ENCODE measurements at places on chromosomes 2 and 18.
A peak's percentile ranks its signal among the peaks of the same experiment; 100 is the strongest.

GRCh38 chr2:39399570-39399969 is 37.5 kb downstream of the MAP4K3 start:
- no peak for DNase-seq
- peaks cover 46% of the 10 kb centered on the region for H3K4me1 ChIP-seq
- H3K4me3 ChIP-seq: no peak overlapping the region
- H3K36me3 ChIP-seq: no peaks in the 10 kb centered on the region
- H3K27me3 ChIP-seq: no peaks in the 10 kb centered on the region
- peak overlapping the region; percentile 16 for H3K27ac ChIP-seq

GRCh38 chr2:175865716-175866115 is 136.4 kb downstream of the LNPK start:
- H3K4me3 ChIP-seq: no peak overlapping the region
- no peak overlapping the region for H3K27ac ChIP-seq
- no peak for DNase-seq
- H3K27me3 ChIP-seq: peaks cover 36% of the 10 kb centered on the region

- peak overlapping the region; percentile 45 for H3K4me3 ChIP-seq
- peaks cover 2% of the 10 kb centered on the region for H3K36me3 ChIP-seq
- peaks cover 82% of the 10 kb centered on the region for H3K27me3 ChIP-seq
- no peak for DNase-seq
- H3K27ac ChIP-seq: no peak overlapping the region
These were observed 3.6 kb upstream of the DLX2 start for GRCh38 chr2:172106108-172106961.

DNA sequence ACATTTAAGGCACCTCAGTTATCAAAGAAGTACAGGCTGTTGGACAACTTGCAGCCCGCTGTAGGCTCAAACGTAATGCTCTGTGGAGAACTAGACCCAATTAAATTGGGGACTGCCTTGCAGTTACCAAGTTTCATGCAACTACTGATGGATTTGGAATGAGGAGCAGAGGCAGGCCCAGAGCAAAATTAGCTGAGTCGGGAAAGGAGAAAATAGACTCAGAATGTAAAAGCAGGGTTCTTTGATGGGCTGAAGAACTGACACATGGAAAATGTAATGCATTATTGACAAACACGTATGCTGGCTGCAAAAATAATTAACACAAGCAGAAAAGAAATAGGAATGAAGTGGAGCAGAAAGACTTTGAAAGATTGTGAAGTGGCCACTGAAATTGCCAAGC is 432.7 kb upstream of the HNRNPA3 start:
- H3K27ac ChIP-seq: no peak overlapping the region
- H3K4me3 ChIP-seq: no peak overlapping the region
- no peaks in the 10 kb centered on the region for H3K27me3 ChIP-seq
- no peak for DNase-seq
- H3K36me3 ChIP-seq: peaks cover 3% of the 10 kb centered on the region

DNA sequence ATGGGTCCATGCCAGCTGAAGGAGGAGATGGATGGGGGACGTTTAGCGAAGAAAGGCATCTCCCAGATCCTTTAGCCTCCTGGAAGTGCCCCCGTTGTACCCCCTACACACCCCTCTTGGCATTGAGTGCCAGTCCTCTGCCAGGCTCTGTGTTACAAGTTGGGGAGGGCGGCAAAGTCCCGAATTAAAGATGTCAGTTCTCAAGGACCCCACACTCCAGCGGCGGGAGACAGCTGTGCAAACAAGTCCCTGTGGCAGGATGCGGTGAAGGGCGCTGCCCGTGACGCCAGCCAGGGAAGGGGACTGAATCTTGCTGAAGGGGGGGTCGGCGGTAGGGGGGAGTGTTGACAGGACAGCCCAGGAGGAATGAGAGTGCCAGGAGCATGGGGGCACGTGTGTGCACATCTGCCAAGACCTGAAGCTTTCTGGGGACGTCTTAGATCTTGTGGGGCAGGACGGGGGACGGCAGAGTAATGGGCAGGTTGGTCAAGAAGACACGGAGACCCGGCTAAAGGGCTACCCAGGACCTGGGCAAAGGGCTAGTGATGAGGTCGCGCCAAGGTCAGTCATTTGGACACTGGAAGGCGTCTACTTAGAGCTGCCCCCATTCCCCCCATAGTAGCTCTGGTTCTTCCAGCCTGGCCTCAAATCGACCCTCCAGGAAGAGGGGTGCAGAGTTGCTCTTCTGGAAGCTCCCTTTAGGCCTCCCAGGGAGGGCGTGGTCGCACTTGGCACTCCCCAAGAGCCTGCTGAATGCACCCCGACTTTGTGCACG is 2.8 kb upstream of the CTDSP1 start:
- H3K4me3 ChIP-seq: peak overlapping the region; percentile 95
- peak; percentile 56 for DNase-seq
- H3K27ac ChIP-seq: peak overlapping the region; percentile 97
- H3K4me1 ChIP-seq: peaks cover 38% of the 10 kb centered on the region
- no peaks in the 10 kb centered on the region for H3K27me3 ChIP-seq

DNA sequence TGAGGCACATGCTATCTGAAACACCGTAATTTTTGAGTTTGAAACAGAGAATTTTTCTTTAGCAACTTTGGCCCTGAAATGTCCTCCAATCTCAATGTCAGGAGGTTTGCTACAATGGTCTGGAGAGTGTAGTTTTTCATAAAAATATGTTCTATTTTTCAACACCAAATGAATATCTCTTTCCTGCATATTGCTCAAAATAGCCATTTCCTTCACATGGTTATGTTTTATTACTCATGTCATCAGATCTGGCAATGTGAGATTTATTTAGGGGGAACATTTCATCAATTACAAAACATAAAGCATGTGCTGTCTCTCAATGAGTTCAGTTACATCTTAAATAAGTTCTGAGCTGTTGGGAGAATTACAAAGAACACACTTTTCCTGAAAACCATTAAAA is 871.9 kb upstream of the FSHR start:
- H3K4me1 ChIP-seq: no peaks in the 10 kb centered on the region
- H3K36me3 ChIP-seq: no peaks in the 10 kb centered on the region
- H3K4me3 ChIP-seq: no peak overlapping the region
- H3K27ac ChIP-seq: no peak overlapping the region
- DNase-seq: no peak
- no peaks in the 10 kb centered on the region for H3K27me3 ChIP-seq

DNA sequence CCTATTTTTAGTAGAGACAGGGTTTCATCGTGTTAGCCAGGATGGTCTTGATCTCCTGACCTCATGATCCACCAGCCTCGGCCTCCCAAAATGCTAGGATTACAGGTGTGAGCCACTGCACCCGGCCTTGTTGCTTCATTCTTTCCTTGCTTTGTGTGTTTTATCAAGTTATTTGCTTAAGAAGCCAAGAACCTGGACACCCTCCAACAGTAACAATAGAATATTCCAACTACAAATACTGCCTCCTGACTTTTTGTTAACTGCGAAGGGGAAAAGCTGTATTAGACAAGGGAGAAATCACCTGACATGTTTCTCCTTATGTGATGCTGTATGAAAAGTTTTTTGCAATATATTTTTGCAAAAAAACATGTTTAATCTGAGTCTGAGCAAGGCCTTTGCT is 297.2 kb downstream of the NCKAP5 start:
- H3K4me3 ChIP-seq: no peak overlapping the region
- H3K4me1 ChIP-seq: no peaks in the 10 kb centered on the region
- H3K27ac ChIP-seq: no peak overlapping the region

DNA sequence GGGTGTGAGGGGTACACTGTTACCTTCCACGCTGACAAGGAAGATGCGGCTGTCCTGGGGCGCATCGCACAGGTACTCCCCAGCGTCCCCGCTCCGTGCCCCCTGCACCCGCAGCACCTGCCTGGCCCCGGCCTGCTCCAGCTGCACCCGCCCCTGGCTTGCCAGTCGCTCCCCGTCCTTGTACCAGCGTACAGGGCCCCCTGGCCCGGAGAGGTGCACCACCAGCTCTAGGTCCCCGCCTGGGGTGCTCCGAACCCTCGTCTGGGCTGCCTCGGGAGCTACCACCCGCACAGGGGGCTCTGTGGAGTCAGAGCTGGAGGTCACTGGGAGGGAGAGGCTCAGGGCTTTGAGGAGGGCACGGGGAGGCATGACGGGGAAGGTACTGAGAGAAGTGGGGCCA is 13.5 kb downstream of the TMEM198 start:
- H3K27me3 ChIP-seq: peaks cover 38% of the 10 kb centered on the region
- no peaks in the 10 kb centered on the region for H3K4me1 ChIP-seq
- no peak overlapping the region for H3K27ac ChIP-seq

DNA sequence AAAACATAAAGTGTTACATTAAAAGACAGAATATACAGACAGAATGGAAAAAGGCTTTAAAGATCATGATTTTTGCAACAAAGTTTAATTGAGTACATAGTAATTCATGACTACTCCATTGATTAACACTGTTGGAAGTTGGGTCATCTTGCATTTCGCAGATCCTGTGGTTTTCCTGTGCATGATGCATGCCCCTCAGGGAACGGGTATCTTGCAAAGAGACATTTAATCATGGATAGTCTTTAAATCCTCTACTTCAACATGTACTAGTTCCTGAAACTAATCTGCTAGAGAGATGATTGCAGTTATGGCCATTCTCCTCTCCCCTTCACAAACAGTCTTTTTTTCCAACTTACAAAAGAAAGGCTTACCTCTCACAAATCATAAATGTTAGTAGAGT is 155.6 kb upstream of the DSEL start:
- H3K27me3 ChIP-seq: peaks cover 11% of the 10 kb centered on the region
- no peaks in the 10 kb centered on the region for H3K4me1 ChIP-seq
- no peak overlapping the region for H3K27ac ChIP-seq
- no peak overlapping the region for H3K4me3 ChIP-seq
- H3K36me3 ChIP-seq: no peaks in the 10 kb centered on the region
- no peak for DNase-seq

- no peak overlapping the region for H3K4me3 ChIP-seq
- H3K27me3 ChIP-seq: no peaks in the 10 kb centered on the region
- H3K27ac ChIP-seq: no peak overlapping the region
- DNase-seq: no peak
- no peaks in the 10 kb centered on the region for H3K36me3 ChIP-seq
These were observed 5.9 kb downstream of the SERPINB11 start for GRCh38 chr18:63708650-63709049.

GRCh38 chr2:22970284-22970975 is 414.5 kb upstream of the KLHL29 start:
- no peak for DNase-seq
- H3K27ac ChIP-seq: no peak overlapping the region
- H3K4me1 ChIP-seq: no peaks in the 10 kb centered on the region
- peaks cover 14% of the 10 kb centered on the region for H3K27me3 ChIP-seq

GRCh38 chr2:44532031-44532430 is 170.3 kb downstream of the CAMKMT start:
- H3K36me3 ChIP-seq: no peaks in the 10 kb centered on the region
- no peak overlapping the region for H3K4me3 ChIP-seq
- DNase-seq: no peak
- H3K27ac ChIP-seq: no peak overlapping the region
- H3K4me1 ChIP-seq: peaks cover 5% of the 10 kb centered on the region
- no peaks in the 10 kb centered on the region for H3K27me3 ChIP-seq

DNA sequence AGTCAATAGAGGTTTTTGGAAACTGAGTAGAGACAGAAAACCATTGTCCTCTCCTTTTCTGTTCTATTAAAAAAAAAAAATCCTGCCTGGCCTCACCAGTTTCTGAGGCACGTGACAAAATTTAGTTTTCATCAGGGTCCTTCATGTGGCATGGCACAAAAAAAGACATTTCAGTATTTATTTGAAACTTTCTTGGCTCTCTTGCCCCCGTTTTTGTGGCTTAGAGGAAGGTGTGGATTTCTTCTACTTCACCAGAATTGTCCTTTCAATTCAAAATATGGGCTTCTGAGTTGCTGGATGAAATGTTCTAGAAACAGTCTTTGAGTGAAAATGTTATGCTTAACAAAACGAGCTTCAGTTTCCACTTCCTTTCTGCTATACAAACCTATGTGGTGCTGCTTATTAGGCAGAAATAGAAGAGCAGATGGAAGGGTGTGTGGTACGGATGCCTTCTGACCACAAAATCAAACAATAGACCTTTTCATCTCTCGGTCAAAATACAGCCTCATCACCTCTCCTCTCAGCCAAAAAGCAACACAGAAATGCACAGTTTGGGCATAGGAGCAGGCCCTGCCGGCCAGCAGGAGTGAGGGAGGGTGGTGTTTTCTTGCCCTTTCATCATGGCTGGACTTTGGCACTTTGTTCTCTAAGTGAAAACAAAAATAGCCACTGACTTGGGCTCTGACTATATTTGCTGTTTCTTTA is 89.2 kb downstream of the SH3RF3 start:
- H3K27me3 ChIP-seq: peaks cover 64% of the 10 kb centered on the region
- H3K4me1 ChIP-seq: peaks cover 49% of the 10 kb centered on the region
- H3K27ac ChIP-seq: no peak overlapping the region
- H3K36me3 ChIP-seq: no peaks in the 10 kb centered on the region

DNA sequence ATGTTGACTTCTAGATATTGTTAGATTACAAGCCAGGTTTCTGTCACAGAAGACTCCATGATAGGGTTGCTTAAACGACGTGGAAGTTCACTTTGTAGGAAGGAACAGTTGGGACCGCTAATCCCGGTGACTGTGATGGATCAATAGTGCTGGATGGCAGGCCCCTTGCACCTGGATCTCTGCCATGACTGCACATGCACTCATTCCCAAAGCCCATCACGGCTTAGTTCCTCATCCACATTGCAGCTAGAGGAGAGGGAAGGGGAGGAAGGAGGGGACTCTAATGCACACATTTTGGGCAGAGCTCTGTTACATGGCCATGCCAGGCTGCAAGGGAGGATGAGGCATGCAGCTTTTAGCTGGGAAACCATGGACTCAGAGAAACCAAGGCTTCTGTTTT is 773.7 kb upstream of the RAB6C start:
- H3K36me3 ChIP-seq: no peaks in the 10 kb centered on the region
- no peak overlapping the region for H3K27ac ChIP-seq
- no peaks in the 10 kb centered on the region for H3K27me3 ChIP-seq
- H3K4me3 ChIP-seq: no peak overlapping the region
- no peaks in the 10 kb centered on the region for H3K4me1 ChIP-seq

GRCh38 chr2:207126724-207127308 is 38.9 kb downstream of the KLF7 start:
- H3K27me3 ChIP-seq: no peaks in the 10 kb centered on the region
- peaks cover 29% of the 10 kb centered on the region for H3K4me1 ChIP-seq
- H3K36me3 ChIP-seq: peaks cover 10% of the 10 kb centered on the region

DNA sequence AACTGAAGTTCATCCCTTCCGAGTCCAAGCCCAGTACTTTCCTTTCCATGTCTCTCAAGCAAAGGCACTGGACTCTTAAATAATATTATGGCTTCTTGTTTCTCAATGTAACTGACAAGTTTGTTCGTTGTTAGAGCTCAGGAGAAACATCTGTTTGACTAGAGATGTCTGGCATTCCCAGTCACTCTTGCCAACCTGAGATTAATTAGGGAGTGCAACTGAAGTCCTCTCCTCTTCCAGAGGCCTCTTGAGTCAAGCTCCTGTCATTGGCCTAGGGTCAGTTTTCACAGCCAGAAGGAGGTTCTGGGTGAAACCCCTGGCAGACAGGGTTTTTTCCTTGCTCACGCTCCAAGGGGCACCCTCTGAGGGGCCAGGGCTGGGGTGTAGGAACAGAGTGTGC is 196.1 kb downstream of the AGPS start:
- DNase-seq: no peak
- no peak overlapping the region for H3K4me3 ChIP-seq

DNA sequence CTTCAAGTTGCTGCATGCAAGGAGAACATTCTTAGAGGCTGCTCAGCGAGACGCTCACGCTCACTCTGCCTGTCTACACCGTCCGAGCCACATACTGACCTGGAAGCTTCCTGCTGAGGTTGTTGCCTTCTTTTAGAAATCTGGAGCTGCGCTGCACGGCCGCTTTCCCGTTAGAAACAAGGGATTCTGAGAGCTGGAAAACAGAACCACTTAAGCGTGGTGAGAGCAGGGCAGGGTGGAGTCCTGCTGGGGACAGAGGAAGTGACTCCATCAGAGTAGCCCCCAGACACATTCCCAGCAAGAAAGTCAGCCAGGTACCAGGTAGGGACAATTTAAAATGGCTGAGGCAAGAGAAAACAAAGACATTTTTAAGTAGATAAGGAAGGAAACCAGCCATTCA is 135.2 kb downstream of the LAMA1 start:
- H3K27me3 ChIP-seq: no peaks in the 10 kb centered on the region
- H3K27ac ChIP-seq: no peak overlapping the region
- H3K36me3 ChIP-seq: no peaks in the 10 kb centered on the region
